Activated naive CD8-positive, alpha-beta T cell treated with anti-CD3 and anti-CD28 coated beads, Interleukin-2, amount 50 U/mL, for 16 hours (primary cell): ENCODE measurements at places on chromosomes 7 and 10.

DNA sequence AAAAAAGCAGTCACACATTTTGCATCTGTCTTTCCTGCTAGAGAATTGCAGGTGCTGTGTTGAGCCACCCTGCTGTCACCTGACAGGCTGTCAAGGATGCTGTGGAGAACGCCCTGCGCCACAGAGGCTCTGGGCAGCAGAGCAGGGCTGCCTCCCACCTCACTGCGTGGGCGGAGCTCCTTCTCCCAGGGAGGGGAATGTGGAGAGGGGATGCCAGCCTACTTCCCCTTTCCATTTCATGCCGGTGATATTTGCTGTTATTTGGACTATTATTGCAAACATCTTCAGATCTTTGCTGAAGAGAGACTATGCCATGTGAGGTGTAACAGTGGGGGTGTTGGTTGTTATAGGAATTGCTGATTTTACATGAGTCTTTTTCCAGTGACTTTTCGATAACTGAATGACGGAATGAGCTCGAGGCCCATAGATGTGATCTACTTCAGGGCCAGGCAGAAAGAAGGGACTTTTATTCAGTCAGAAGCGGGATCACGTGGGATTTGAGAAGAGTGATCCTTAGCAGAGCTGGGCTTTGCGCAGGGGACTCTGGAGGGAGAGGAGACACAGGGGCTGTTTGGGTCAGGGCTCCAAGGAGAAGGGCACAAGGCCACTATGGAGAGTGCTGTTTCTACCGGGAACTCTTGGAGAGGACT, 13.6 kb upstream of the PRKAG2 start:
- DNase-seq, result no peak

DNA sequence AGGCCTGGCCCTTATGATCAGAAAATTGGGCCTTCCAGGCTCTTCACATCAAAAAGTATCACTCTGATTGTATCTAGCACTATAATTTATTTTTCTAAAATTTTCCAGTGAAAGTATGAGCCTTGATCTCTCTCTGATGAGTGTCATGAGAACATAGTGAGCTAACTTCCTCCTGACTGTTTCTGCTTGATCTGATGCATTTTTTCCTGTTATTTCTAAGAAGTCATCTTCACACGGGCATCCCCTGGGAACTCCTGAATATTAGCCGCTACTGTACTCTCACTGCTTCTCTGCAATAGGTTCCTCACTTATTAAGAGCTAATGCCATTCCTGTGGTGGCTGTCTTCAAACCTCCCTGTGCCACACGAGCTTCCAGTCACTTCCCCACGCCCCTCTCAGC, 63.1 kb upstream of the ZPBP start:
- DNase-seq, result no peak

DNA sequence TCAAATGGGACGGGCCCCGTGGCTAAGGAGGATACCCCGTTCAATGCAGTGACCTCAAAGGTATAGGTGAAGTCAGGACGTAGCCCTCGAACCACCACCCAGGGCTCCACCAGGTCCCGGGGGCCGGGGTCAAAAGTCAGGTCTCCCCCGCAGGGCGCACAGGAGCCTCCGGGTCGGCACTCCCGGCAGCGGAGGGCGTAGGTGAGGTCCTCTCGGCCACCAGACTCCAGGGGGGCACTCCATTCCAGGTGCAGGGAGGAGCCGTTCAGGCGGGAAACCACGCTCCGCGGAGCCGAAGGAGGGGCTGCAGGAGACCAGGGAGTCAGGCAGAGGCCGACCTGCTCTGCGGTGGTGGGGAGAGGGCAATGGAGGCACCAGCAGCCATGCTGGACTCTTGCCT, 7.7 kb downstream of the EPHB4 start:
- DNase-seq, result no peak

- DNase-seq, result no peak
Observed at GRCh38 chr10:123140164-123140982, 4.6 kb downstream of the HMX3 start.

- DNase-seq, result no peak
Observed at GRCh38 chr7:137943132-137943551, 58.7 kb downstream of the CREB3L2 start.

DNA sequence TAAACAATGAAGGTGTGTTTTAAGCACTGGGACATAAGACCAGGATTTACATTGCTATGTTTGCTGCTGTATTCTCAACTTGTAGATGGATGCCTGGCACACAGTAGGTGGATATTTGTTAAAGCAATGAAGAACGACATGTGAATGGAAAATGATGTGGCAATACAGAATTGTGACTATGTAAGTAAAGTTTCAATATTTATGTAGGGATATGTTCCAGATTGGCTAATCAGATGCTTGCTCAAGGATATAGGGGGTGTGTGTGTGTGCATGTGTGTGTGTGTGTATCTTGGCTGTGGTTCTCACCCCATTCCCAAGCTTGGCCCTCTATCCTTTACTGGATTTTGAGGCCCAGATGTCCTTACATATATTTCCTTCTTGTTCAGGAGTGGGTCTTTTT, 42.7 kb upstream of the LAMB1 start:
- no peak for DNase-seq

DNA sequence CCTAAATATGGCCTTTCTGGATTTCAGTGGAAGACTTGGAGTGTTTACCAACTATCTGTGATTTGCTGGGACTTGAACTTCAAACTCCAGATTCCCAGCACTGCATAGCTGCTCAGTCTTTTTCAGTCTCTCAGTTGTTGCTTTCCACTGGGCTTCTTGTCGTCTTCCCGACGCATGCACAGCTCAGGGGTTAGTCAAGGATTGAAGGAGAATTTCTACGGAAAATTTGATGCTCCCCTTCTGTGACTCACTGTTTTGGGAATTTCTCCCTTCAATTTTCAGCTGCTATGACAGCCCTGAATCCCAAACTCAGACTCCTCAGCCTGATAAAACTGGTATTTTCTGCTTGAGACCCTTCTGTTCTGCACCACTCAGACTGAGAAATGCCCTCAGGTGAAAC, 91.7 kb downstream of the CYP26A1 start:
- DNase-seq, result no peak

DNA sequence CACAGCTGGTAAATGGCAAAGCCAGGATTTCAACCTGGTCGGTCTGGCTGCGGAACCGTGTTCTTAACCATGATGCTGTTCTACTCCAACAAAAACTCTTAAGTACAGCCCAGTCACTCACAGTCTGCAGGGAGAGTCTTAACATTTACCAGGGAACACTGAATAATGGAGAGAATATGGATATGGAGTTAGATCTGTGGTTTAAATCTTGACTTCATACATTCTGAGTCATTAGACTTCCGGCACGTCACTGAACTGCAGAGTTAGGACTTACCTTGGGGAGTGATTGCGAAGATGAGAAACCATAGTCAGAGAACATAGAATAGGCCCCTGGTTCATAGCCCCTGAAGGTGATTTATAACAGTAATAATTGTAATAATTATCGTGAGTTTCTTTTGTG, 61.7 kb downstream of the ADRA2A start:
- DNase-seq, result no peak

DNA sequence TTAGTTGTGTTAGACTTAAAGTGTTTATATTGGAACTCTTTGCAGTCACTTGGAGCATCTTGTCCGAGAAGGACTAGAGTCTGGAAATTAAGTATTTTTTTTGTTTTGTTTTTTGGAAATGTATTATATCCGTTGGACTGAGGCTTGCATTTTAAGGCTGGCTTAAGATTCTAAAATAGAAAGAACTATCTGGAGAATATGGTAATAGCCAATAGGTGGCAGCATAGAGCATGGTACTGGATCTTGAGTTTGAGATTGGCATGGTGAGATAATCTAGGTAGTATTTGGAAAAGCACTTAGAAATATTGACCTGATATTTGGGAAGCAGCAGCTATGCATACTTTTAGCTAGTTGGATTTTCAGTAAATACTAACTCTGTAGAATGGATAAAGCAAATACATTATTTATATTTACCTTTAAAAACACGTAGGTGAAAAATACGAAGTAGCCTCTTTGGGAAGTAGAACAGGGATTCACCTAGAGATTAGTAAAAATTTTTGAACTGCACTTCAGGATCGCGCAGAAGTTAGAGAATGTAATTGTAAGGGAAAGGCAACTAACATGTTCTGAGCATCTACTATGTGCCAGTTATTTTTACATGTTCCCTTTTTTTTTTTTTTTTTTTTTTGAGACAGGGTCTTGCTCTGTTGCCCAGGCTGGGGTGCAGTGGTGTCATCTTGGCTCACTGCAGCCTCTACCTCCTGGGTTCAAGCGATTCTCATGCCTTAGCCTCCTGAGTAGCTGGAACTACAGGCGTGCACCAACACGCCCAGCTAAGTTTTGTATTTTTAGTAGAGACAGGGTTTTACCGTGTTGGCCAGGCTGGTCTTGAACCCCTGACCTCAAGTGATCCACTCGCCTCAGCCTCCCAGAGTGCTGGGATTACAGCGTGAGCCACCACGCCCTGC, 78.6 kb downstream of the LCOR start:
- DNase-seq, result no peak

GRCh38 chr10:108069096-108069495, 904.6 kb upstream of the SORCS1 start:
- DNase-seq, result no peak

- DNase-seq, result no peak
Observed at GRCh38 chr7:2737771-2738540, 50.0 kb downstream of the AMZ1 start.
